Left renal pelvis (tissue), 4 donors: ENCODE measurements at places on chromosomes 7 and 10.

- DNase-seq, result no peak
Measured at GRCh38 chr7:28509251-28510025, 97.1 kb downstream of the CREB5 start.

DNA sequence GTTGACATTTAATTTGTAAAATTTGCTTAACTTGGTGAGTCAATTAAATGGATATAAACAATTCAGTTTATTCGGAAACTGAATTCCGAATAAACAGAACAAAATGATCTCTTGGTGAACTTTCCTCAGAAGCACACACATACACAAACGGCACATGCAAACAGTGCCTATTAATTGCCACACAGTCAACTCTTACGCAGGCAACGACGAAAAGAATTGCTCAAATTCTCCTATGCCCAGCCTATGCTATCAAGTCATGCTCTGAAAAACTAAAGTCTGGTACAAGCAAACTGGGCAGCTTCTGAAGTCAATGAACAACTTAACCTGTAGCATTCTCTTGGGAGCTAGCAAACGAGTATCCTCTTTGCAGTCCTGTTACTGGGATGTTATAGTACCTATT is 38.8 kb upstream of the ASL start:
- DNase-seq, result no peak

- no peak for DNase-seq
Measured at GRCh38 chr7:149304006-149304405, 42.0 kb downstream of the ZNF783 start.

GRCh38 chr10:97574374-97575126 is 2.0 kb downstream of the ANKRD2 start:
- peak; percentile 55 for DNase-seq

GRCh38 chr7:144908324-144908723 is 72.5 kb upstream of the TPK1 start:
- DNase-seq, result no peak

GRCh38 chr10:71371750-71372166 is 25.0 kb upstream of the CDH23 start:
- DNase-seq, result no peak
